ENCODE measurements at places on chromosomes 3 and 15.
A peak's percentile ranks its signal among the peaks of the same experiment; 100 is the strongest.

DNA sequence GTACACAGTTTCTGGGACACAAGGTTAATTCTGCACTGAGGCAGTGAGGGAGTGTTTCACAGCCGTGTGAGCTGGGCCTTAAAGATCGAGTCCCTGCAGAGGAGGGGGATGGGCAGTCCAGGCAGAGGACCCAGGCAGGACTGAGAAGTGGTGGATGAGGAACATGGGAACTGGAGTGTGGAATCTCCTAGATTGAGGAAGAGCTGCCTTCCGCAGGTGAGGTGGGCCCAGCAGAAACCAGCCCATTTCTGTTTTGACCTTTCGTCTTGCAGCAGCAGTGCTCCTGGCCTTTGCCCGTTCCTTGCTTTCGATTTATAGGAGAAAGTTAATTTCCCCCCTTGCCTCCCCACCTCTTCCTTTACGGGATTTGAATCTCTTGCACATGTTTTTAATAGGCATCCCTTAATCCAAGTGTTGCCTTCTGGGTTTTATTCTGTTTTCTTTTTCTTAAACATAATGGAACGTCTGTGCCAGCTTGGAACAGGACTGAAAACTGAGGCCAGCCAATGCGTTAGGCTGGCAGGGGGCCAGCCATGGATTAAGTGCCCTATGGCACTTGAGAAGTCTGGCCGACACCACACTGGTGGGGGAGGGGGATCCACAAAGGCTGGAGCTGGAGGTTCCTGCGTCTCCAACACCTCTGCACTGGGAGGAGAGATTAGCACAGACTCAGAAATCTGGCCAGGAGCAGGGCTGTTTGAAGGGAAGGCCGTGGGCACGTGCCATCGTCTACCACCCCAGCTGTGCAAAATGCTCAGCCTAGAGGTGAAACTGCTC, 78.1 kb downstream of the AAGAB start:
- DNase-seq = no peak

DNA sequence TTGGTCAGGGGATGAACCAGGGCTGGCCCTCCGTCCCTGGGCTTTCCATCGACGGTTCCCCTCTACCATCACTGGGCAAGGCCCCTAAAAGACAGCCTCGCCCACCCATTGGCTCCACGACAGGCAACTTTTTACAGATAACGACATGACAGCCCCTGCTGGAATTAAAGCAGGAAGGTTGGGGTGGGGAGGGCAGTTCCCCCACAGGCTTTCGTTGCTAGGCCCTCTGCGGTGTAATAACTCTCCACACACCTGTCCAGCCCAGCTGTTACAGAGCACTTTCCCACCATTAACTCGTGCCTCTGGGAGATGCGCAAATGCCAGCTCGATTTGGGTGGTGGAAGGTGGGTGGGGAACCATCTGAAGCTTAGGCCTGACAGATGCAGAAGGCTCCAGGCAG, 264.2 kb upstream of the TLE3 start:
- DNase-seq = no peak

DNA sequence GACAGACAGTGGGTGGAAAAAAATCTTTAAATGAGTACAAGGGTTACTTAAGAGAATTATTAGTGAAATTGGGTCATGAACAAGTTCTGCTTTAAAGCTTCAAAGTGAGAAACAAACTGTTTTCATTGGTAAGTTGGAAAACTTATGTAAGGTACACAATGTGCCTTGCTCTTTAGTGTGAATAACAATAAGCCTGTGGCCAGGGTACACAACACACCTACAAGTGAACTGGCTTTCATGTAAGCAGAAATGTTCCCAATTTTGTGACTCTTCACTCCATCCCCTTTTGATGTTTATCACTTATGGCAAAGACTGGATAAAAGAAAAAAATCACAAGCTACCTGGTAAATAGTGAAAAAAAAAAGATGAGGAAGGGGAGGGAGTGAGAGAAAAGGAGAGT, 253.7 kb downstream of the ZBTB20 start:
- DNase-seq = no peak

DNA sequence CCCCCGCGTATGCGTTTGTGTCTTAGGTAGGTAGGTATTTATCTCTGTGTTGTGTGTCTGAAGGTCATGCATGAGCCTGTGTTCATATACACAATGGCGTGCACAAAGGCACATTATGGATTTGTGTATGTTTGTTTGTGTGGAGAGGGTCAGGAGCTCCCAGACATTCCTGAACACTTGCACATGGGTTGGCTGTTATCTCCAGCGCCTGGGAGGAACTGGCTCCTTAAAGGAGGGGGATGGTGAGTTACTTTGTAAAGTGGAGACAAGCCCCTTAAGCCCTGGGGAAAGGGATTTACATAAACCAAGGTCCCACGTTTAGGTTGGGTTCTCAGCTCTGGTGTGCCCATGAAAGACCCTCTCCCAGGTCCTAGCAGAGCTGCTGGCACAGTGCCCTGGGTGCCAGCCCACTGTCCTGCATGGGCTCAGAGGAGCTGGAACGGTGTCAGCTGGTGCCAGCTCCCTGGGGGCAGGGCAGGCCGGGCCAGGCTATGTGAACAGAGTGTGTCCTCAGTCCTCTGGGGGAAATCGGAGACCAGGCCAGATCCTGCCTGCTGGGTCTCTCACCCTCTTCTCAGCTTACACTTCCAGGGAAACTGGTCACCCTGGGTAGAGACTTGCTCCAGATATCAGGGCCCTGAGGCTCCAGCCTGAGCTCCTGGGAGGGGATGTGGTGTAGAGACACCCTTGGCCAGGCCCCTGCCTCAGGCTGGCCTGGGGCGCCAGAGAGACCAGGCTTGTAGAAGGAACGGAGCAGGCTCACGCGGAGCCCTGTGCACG, 25.1 kb downstream of the SNX33 start:
- peak; percentile 41 for DNase-seq

DNA sequence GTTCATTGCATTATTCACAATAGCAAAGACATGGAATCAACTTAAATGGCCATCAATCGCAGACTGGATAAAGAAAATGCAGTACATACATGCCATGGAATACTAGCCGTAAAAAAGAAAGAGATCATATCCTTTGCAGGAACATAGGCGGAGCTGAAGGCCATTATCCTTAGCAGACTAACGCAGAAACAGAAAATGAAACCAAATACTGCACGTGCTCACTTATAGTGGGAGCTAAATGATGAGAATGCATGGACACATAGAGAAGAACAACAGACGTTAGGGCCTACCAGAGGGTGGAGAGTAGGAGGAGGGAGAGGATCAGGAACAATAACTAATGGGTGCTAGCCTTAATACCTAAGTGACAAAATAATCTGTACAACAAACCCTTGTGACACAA, 57.9 kb downstream of the RASA2 start:
- no peak for DNase-seq

DNA sequence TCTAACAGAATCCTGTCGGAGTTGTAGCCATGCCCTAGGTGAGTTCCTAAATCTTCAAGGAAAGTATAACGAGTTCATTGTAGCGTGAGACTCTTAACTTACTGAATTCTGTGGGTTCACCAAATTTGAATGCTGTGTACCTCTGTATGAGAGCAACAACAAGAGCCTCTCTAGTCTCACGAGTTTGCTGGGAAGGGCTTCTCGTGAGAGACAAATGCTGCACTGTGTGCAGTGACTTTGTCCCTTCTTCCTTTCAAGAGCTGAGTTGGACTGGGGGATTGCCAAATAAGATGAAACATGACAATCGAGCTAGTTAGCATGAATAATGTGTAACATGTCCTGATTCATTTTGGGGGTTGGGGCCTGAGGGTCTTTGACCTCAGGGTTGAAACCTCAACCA, 32.2 kb downstream of the KAT2B start:
- DNase-seq = no peak

DNA sequence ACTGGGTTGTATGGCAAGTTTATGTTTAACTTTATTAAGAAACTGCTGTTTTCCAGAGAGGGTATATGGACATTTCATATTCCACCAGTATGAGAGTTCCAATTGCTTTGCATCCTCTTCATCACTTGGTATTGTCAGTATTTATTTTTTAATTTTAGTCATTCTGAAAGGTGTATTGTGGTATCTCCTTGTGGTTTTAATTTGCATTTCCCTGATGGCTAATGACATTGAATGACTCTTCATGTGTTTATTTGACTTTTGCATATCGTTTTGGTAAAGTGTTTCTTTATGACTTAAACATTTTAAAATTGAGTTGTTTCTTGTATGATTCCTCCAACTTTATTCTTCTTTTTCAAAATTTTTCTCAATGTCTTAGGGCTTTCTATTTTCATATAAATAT, 44.4 kb downstream of the IL1RAP start:
- no peak for DNase-seq

- no peak for DNase-seq
These were observed 115.0 kb upstream of the LRIG1 start for GRCh38 chr3:66615643-66616301.

DNA sequence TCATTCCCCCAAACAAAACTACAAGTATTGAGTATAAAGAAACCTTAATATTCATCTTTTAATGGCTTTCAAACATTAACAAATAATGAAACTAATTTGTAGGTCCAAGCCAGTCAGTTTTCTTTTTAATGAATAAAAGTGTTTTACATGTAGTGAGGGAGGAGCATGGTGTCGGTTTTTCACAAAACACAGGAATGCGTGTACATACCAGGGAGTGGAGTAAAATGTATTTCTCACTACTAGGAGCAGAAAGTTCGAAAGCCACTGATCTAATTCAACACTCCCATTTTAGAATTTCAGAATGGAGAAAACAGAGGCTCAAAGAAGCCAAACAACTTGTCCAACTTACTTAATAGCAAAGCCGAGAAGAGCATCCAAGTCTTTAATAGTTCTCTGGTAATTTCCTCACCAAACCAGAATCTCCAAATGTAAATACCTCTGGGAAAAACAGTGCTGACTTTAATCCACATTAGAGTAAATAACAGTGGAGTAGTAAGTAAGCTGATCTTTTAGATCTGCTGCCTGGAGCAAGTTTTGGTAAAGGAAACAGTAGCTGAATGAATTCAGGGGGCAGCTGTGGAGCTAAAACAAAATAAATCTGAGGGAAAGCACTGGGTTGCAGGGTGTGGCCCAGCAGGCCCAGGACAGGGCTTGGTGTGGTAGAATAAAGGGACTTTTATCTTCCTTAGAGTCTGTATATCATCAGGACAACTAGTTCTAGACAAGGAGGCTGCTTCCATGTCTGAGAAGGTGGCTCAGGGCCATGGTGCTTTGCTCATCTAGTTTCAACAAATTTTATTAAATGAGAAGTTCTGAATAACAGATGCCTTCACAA, 7.9 kb downstream of the ANP32A start:
- no peak for DNase-seq

- no peak for DNase-seq
These were observed 27.6 kb upstream of the MYO1E start for GRCh38 chr15:59400103-59400813.
